Colonic mucosa (tissue), 4 donors: ENCODE measurements at places on chromosomes 7 and 10. TPM values are rescaled to one million over a fixed set of nuclear protein-coding genes. Genes with fewer than 3 reads are reported as not detected.

- H3K36me3 ChIP-seq, result no peaks in the 10 kb centered on the region
- H3K27me3 ChIP-seq, result no peaks in the 10 kb centered on the region
- DNase-seq, result no peak
- H3K27ac ChIP-seq, result no peak overlapping the region
- H3K4me1 ChIP-seq, result no peaks in the 10 kb centered on the region
- no peak overlapping the region for H3K4me3 ChIP-seq
Measured at GRCh38 chr7:28151965-28152364, 28.6 kb downstream of the JAZF1 start.

GRCh38 chr10:12602521-12602920 lies 253.2 kb downstream of the CAMK1D start:
- DNase-seq, result no peak
- H3K27me3 ChIP-seq, result no peaks in the 10 kb centered on the region
- peaks cover 16% of the 10 kb centered on the region for H3K4me1 ChIP-seq
- no peaks in the 10 kb centered on the region for H3K36me3 ChIP-seq

- no peaks in the 10 kb centered on the region for H3K36me3 ChIP-seq
- peaks cover 31% of the 10 kb centered on the region for H3K4me1 ChIP-seq
- no peaks in the 10 kb centered on the region for H3K27me3 ChIP-seq
Measured at GRCh38 chr10:103833731-103834365, 21.5 kb downstream of the SH3PXD2A start.

DNA sequence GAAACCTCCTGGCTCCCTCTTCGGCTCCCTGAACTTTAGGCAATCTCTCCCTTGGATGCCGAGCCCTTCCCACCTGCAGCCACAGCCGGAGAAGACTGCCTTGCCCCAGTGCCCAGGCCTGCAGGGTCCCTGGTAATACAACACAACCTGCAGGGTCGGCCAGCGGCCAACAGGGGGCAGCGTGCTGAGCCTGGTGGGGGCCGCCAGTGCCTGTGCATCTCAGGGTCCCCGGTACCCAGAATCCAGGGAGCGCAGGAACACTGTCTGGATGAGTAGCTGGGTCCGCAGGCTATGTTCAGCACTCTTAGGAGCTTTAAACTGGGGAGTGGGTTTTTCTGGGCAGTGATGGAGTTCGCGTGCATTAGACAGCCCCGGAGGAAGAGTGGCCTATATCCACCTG lies 17.5 kb upstream of the C10orf71 start:
- H3K27ac ChIP-seq, result no peak overlapping the region
- no peaks in the 10 kb centered on the region for H3K36me3 ChIP-seq
- no peak overlapping the region for H3K4me3 ChIP-seq
- no peaks in the 10 kb centered on the region for H3K4me1 ChIP-seq
- no peak for DNase-seq

DNA sequence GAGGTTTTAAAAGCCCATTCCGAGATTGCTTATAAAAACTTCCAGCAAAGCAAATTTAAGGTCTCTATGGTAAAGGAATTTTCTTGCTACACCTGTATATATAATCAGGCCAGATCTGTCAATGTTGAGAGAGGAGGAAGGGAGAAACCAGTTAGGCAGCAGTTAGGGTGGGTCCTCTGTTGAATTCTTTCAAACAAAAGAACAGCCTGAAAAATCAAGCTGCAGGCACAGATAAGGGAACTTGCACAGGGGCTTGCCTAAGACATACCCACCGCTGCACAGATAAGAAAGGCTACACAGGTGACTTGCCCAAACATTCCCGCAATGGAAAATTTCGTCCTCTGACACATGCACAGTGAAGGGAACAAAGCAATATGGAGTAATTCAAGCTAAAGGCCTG lies 59.8 kb upstream of the IMMP2L start:
- H3K27ac ChIP-seq, result no peak overlapping the region
- no peaks in the 10 kb centered on the region for H3K36me3 ChIP-seq
- H3K27me3 ChIP-seq, result no peaks in the 10 kb centered on the region

GRCh38 chr10:110992006-110992800 lies 72.8 kb downstream of the SHOC2 start:
- no peak overlapping the region for H3K4me3 ChIP-seq
- no peak for DNase-seq
- H3K27me3 ChIP-seq, result no peaks in the 10 kb centered on the region

DNA sequence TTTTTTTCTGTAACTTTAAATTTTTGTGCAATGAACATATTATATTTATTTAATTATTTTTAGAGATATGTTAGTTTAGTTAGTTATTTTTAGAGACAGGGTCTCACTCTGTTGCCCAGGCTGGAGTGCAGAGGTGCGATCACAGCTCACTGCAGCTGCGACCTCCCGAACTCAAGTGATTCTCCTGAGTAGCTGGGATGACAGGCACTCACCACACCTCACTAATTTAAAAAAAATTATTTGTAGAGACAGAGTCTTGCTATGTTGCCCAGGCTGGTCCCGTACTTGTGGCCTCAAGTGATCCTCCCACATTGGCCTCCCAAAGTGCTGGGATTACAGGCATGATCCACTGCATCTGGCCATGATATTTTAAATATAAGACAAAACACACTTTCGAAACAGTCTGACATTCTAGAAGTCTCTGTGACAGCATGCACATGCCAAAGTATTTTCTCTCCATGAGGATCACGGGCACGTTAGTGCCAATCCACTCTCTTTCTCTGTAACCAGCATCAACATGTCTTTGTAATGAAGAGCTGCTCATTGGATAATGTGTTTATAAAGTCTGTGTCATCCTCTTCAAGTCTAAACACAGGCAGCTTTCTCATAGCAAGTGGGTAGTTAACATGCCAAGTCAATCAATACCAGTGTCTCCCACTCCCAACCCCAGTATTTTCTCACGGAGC lies 137.4 kb downstream of the GLI3 start:
- no peak for DNase-seq
- no peaks in the 10 kb centered on the region for H3K36me3 ChIP-seq
- no peaks in the 10 kb centered on the region for H3K27me3 ChIP-seq
- no peak overlapping the region for H3K27ac ChIP-seq

DNA sequence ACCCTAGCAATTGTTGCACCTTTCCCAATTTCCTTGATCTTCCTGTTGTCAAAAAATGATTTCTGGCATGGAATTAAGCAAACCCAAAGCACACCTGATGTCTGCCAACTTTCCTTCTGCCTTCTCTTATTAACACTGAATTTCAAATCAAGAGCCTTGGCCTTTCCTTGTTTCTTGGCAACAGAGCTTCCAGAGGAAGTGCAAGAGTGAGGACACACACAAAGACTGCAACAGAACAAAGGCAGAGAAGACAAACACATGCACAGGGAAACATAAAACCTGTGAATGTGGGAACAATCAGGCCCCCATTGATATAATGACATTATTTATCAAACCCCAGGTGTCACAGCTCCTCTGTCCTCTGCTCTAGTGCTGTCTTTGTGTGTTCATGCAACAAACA lies 73.0 kb upstream of the IL6 start:
- H3K27me3 ChIP-seq, result no peaks in the 10 kb centered on the region
- H3K27ac ChIP-seq, result no peak overlapping the region
- no peaks in the 10 kb centered on the region for H3K36me3 ChIP-seq
- H3K4me3 ChIP-seq, result no peak overlapping the region
- no peaks in the 10 kb centered on the region for H3K4me1 ChIP-seq

GRCh38 chr10:126198681-126199080 lies 189.6 kb downstream of the ADAM12 start:
- DNase-seq, result no peak
- H3K4me3 ChIP-seq, result no peak overlapping the region
- H3K36me3 ChIP-seq, result no peaks in the 10 kb centered on the region
- H3K27me3 ChIP-seq, result no peaks in the 10 kb centered on the region
- no peaks in the 10 kb centered on the region for H3K4me1 ChIP-seq
- no peak overlapping the region for H3K27ac ChIP-seq

The ZNF273 gene
- total RNA-seq, result 5.0 TPM

The NPC1L1 gene
- 0.10 TPM for total RNA-seq
